HCEC 1CT (cell line): ENCODE measurements at places on chromosomes 5 and 9.
A peak's percentile ranks its signal among the peaks of the same experiment; 100 is the strongest.

- no peak for DNase-seq
Measured at GRCh38 chr5:38821679-38822078, 24.1 kb upstream of the OSMR start.

GRCh38 chr5:35095366-35095765 is 47.6 kb upstream of the AGXT2 start:
- DNase-seq = no peak

DNA sequence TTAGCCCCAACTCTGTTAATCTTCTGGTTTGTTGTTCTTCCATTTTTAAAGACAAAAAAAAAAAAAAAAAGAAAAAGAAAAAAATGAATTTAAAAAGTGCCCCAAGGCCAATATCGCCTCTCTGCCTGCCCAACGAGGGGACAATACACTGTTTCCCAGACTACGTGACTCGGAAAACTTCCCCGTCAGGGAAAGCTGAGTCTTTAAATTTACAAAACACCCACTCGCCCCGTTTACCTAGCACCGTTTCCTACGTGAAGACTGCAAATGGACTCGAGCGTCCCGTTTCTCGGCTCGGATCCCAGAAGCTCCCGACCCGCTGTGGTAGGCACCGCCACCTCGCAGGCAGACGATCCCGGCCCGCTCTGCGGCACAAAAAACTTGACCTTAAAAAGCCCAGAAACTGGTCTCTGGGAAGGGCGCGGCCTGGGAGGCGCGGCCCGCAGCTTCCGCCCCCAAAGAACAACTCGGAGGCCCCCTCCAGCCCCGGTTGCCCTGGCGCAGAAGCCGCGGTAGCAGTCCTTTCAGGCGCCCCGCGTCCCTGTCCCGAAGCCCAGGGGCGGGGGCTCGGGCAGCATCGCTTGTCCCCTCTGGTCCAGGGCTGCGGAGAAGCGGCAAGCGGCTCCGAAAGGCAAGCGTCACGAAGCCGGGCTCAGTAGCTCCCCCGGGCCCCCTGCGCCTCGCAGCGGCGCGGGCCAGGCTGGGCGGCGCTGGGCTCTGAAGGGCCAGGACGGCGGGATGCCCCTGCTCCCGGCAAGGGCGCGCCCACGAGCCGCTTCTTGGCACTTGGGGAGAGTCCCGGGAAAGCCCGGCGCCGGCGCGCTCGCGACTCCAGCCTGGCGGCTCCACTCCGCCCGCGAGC is at the start of gene GCNT4:
TSS of gene GCNT4 (minus strand) at position 367 of the 862 bp plus-strand sequence. CDS start 22,521 bp downstream, outside the sequence.
- peak; percentile 44 for DNase-seq

GRCh38 chr9:75372499-75373268 is 284.4 kb downstream of the OSTF1 start:
- DNase-seq = no peak

GRCh38 chr9:107153336-107153735 is 129.7 kb upstream of the RAD23B start:
- DNase-seq = peak; percentile 71

GRCh38 chr5:157172403-157172802 is 6.3 kb upstream of the GARIN3 start:
- no peak for DNase-seq

DNA sequence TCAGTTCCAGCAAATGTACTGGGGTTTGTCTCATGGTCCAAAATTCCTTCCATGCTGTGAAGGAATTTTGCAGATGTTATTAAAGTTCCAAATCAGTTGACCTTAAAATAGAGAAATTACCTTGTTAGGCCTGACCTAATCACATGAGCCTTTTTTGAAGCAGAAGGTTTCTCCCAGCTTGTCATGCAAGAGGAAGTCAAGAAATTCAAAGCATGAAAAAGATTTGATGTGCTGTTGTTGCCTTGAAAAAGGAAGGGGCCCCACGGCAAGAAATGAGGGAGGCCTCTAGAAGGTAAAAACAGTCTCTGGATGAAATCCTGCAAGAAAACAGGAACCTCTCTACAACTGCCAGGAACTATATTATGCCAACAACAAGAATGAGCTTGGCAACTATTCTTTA is 24.2 kb upstream of the HAPLN1 start:
- no peak for DNase-seq

- DNase-seq = no peak
Measured at GRCh38 chr5:52466113-52466512, 321.6 kb upstream of the ITGA1 start.

DNA sequence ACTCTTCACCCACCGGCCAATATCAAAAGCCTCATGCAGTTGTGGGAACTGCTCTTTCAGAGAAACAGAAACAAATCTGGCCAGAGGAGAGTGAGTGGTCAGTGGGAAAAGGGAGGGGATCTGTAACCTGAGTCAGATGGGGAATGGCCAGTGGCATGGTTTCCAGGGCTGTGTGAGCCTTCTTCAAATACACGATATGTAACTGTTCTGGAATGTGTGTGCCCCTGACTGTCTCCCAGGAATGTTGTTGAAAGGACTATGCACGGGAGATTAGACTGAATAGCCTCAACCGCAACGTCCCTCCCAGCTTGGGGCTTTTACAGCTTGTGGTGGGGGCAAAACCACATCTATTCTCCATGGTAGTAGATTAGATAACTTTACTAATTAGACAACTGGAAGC is 60.8 kb downstream of the SH3TC2 start:
- DNase-seq = peak; percentile 99
